Spleen (tissue), 13 donors: ENCODE measurements at places on chromosomes 6 and 20.

GRCh38 chr6:15073883-15074465 is 171.9 kb upstream of the JARID2 start:
- no peak for DNase-seq

- no peak for DNase-seq
Observed at GRCh38 chr6:81298751-81299150, 453.7 kb downstream of the TENT5A start.

DNA sequence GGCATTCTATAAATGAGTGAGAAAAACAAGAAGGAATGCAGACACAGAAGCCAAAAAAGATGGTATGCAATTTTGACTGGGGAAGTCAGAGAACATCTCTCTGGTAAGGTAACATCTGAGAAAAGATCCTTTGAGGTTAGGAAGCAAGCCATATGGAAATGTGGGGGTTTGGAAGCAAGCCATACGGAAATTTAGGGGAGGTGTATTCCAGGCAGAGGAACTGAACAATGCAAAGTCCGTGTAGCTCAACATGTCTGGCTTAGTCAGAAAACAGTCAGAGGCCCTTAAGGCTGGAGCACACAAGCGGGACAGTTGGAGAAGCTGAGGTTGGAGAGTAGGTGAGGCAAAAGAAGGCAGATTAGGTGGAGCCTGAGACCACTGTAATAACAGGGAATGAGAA is 35.3 kb downstream of the RALGAPA2 start:
- DNase-seq = no peak

DNA sequence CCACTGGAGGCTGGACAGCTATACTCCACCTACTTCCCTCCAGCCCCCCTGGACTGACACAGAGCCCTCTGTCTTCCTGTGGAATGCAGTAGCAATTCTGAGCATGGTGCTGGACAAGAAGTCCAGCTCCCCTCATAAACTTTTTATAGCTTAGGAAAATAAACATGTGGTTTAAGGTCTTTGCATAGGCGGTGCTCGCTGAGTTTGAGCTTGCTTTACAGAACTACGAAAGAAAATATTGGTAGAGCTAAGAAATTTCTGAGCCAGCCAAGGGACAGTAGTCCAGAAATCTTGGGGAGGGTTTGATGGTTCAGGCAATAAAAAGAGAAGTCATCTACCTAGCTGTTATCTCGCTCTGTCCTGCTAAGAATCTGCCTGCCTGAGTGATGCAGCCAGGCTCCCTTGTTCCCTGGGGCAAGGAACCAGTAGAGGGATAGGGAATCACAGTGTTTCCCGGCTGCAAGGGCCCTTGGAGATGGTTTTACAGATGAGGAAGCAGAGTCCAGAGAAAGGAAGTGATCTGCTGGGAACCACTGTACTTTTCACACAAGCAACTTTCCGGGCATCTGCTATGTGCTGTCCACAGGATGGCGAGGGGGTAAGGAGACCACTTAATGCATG is 343.4 kb downstream of the CDC5L start:
- no peak for DNase-seq

DNA sequence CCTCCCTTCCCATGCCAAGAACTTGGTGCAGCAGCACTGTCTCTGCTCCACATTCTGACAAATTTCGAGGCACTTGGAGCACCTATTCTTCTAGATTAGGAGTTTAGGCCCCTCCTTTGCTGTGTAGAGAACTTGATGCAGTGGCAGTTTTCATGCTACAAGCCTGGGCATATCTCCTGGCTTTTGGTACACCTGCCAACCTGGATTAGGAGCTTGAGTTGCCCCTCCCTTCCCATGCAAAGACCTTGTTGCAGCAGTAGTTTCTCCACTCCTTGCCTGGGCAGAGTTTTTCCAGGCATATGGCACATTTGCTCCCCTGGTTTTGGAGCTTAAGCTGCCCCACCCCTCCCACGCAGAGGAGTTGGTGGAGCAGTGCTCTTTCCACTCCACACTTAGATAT is 956.1 kb downstream of the EYS start:
- DNase-seq = no peak

DNA sequence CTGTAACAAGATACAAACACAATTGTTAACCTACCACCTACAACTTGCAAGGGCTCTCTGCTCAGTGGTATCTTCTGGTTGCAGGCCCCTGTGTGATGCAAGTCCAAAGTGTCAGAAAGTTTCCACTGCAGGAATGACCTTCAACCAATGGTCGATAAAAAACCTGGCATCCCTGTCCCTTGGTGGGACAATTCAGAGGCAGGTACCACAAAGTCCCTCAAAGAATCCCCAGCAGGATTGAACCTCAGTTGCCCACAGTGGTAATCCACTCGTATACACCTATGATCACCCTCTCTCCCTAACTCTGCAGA is 15.9 kb downstream of the GLO1 start:
- DNase-seq = no peak

DNA sequence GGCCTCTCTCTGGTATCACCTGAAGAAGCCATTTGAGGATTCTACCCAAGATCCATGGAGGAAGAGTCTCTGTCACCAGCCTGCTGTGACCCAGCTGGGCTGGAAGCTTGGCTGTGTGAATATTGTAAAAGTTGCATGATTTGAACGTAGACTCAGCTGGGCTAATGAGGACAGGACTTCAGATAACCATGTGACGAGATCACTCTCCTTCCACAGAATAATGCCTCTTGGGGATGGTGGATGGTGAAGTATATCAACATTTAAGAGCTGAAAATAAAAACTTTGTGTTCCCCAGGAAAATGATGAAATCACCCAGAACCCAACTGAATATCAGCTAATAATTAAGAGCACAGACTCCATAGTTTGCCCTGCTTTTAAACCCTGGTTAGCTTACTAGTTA is 427.9 kb downstream of the CD83 start:
- DNase-seq = no peak

- DNase-seq = no peak
Observed at GRCh38 chr6:156897907-156898531, 120.8 kb downstream of the ARID1B start.

- DNase-seq = peak; percentile 48
Observed at GRCh38 chr20:63093966-63094766, 87.4 kb upstream of the BHLHE23 start.

DNA sequence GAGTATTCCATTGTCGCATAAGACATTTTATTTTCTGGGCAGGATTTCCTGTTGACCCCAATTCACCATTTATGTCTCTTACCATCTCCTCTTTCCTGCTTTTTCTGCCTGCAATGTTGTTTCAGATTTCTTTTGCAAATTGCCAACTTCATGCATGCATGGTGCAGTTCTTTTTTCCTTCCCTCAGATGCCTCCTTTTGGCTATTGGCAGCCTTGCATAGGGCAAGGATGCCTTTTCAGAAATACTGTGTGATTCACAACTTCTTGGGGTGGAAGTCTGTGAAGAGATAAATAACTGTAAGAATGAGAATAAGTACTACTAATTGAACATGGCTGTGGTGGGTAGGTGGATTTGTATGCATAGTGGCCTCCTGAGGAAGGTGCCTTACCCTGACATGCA is 116.7 kb downstream of the SOX4 start:
- no peak for DNase-seq

DNA sequence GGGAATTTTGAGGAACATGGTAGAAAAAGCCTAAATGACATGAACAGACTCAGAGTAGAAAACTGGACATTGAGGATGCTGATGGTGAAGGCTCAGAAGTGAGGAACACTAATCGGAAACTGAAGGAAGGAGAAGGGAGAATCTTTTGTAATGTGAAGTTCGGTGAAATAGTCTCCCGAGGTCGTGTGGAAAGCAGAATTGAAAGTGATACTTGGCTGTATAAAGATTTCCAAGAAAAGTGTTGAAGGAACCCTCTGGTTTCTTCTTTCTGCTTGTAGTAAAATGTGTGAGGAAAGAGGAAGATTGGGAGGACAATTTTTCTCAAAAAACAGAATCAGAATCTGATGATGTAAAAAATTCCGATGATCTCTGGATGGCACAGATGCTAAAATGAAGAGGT is 115.4 kb downstream of the LAMP5 start:
- no peak for DNase-seq

DNA sequence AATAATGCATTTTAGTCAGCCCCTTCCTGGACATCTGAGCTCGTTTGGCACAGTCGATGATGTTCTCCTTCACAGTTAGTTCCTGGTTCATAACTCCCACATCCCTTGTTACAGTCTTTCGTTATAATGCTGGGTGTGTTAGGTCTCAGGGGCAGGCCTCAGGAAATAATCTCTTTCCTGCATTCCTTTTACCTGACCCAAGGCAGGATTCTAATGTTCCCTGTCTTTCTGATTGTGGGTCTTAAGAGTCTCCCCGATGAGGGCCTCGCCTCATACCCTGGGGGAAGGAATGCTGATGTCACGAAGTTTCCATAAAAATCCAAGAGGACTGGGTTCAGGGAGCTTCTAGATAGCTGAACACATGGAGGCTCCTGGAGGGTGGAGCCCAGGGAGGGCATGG is 104.0 kb upstream of the CARMIL1 start:
- no peak for DNase-seq

GRCh38 chr6:52643158-52643557 is 27.8 kb upstream of the TMEM14A start:
- no peak for DNase-seq

DNA sequence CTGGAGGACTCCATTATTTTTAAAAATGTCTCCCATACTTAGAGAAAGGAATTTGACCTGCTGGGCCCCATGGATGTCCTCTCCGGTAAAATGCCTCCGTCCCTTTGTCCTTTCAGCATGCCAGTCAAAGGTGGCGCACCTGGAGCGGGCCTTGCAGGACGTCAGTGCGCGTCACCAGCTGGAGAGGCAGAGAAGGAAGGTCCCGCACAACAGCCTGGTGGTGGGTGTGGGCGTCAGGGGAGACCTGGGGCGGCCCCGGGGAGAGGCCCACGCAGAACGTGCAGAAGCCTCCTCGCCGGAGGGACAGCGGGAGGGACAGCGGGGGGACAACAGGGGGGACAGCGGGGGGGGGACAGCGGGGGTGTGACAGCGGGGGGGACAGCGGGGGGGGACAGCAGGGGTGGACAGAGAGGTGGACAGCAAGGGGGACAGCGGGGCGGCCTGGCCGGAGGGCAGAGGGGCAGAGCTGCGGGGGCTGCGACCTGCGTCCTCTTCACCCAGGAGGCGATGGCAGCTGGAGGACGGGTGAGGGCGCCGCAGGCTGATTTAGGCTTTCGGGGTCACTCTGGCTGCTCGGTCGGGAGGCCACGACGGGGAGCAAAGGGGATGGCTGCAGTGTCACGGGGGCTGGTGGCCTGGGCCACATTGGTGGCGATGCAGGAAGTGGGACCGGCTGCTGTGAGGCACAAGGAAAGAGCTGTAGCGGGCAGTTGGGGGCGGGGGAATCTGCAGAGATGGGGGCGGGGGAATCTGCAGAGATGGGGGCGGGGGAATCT is 859 bp upstream of the KIF25 start:
- DNase-seq = no peak

DNA sequence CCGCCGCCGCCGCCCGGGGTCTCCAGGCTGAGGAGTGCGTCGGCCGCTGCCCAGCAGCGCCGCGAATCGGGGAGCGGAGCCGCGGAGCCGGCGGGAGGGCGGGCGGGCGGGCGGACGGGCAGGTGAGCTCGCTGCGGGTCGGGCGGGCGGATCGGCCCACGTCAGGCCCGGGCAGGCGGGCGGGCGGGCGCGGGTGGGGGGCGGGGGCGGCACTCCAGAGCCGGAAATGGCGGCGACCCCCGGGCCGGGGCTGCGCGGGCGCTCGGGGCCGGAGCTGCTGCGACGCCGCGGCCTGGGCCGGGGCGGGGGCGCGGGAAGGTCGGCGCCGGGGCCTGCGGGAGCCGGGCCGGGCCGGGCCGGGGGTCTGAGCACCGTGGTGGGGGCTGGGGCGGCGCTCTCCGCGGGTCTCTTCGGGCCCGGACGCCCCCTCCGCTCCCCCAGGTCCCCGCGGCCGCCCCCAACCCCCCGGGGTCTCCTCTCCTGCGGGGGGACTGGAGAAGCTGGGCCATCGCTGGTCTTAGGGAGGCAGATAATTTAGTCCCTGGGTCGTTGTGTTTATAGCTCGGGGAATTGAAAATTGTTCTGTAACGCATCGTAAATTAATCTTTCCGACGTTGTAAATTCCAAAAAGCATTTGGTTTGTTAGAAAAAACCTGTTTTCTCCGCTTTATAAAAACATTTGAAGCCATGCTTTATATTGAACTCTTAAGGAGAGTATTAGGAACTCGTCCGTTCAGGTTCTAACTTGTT is 451 bp downstream of the DNAJC5 start:
- peak; percentile 86 for DNase-seq

DNA sequence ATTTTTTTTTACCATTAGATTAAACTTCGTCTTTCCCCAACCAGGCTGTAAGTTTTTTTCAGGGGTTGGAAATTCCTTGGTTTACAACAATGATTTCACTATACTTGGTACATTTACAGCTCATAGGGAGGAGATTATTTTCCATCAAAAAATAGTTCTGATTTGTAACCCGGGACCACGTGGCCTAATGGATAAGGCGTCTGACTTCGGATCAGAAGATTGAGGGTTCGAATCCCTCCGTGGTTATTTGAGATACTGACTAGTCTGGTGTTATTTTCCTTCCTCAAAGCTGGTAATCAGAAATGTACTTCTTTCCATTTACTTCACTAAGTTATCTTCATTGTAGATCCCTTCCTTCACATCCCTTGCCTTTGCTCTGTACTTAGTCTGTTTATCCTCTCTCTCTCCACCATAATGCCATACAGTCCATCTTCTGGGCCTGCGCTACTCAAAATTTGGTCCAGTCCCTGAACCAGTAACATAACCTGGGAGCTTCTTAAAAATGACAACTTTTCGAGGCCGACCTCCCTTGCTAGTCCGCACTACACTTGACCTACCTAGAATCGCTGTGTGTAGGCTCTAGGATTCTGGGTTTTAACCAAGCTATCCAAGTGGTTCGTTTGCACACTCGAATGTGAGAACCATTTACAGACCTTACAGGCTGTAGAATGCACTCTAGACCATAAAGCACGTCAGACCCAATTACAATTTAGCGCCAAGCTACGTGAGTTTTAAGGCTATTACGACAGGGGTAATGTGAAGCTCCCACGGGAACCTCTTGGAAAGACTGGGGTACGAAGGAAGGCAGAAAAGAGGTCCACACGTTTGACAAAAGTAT is 42.1 kb upstream of the BTN3A2 start:
- no peak for DNase-seq

DNA sequence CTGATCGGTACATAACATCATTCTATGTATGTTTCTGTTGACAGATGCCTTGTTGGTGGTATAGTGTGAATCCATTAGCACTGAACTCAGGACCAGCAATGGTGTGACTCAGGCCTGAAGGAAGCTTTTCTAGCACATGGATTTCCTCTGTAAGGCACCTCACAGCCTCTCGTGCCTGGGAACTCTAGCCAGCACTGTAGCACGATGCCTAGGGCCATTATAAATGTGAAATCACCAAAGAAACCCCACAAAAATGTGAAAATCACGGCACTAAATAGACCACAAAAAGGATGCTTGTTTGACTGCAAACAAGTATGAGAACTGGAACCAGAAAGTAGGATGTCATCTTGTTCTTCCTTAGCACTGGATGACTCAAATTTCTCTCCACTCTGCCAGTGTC is 63.7 kb upstream of the NKX2-2 start:
- DNase-seq = no peak

GRCh38 chr20:10982692-10983091 is 308.9 kb upstream of the JAG1 start:
- no peak for DNase-seq
